Activated naive CD8-positive, alpha-beta T cell treated with anti-CD3 and anti-CD28 coated beads, Interleukin-2, amount 10 ng/mL, durations not matched to agents 7 days and 5 days (primary cell): ENCODE measurements at places on chromosomes 2 and 18. TPM values are rescaled to one million over a fixed set of nuclear protein-coding genes. Genes with fewer than 3 reads are reported as not detected.

The ADGRF3 gene
- total RNA-seq: 7.0 TPM

The POTEJ gene
- total RNA-seq: not detected

The CASP10 gene
- total RNA-seq: 46.1 TPM

- peak overlapping the region; percentile 97 for H3K27ac ChIP-seq
- no peak for DNase-seq
- H3K27me3 ChIP-seq: no peaks in the 10 kb centered on the region
- peak overlapping the region; percentile 93 for H3K4me3 ChIP-seq
Observed at GRCh38 chr18:49814147-49814499, 790 bp upstream of the ACAA2 start.

DNA sequence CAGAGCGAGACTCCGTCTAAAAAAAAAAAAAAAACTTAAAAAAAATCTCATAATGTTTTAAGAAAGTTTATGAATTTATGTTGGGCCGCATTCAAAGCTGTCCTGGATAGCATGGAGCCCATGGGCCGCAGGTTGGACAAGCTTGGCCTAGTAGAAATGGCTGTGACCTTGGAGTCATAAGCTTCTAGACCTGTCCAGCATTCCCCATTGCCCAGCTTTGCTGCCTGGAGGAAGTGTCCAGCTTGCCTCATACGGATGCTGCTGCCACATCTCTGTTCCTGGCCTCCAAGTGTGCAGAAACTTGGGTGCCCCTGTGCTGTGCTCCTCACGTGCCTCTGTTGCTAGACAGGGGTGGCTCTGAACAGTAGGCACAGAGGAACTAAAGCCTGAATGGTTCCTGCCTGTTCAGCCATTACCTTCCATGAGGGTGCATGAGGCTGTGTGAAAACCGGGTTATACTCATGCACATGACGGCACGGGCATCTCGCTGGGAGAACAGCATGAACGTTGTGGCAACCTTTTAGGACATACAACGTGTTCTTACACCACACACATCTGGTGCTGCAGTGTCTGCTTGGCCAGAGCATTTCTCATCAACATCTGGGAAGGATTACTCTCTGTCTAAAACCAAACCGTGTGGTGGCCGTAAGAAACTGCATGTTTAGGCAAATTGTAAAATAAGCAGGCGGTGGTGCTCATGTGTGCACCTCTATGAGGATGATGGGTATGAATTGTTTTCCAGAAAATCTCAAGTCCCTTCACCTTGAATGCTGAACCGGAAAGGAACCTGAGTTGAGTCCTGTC lies 38.2 kb downstream of the FHOD3 start:
- H3K4me3 ChIP-seq: no peak overlapping the region
- peaks cover 7% of the 10 kb centered on the region for H3K27me3 ChIP-seq
- no peak for DNase-seq
- H3K27ac ChIP-seq: no peak overlapping the region

GRCh38 chr2:9781252-9781651 lies 62.0 kb upstream of the TAF1B start:
- DNase-seq: no peak
- H3K27me3 ChIP-seq: no peaks in the 10 kb centered on the region
- H3K4me3 ChIP-seq: no peak overlapping the region

- no peaks in the 10 kb centered on the region for H3K4me1 ChIP-seq
- no peak overlapping the region for H3K27ac ChIP-seq
- H3K36me3 ChIP-seq: no peaks in the 10 kb centered on the region
- no peak overlapping the region for H3K4me3 ChIP-seq
- DNase-seq: no peak
Observed at GRCh38 chr2:223365158-223365679, 236.9 kb downstream of the SCG2 start.

DNA sequence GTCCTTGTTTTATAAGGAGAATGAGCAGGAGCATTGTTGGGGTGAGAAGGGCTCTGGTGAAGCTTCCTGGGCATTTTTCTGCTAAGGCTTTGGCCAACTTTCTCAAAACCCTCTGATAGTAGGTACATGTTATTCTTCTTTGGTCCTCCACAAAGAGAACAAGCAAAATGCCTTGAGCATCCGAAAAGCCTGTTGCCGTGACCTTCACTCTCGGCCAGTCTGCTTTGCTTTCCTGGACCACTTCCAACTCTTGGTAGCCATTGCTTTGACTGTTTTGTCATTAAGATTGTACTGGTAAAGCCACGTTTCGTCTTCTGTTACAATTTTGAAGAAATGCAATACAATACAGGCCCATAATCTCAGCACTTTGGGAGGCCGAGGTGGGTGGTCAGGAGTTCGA lies 27.4 kb upstream of the ALLC start:
- no peak for DNase-seq
- H3K4me1 ChIP-seq: no peaks in the 10 kb centered on the region
- no peaks in the 10 kb centered on the region for H3K27me3 ChIP-seq

DNA sequence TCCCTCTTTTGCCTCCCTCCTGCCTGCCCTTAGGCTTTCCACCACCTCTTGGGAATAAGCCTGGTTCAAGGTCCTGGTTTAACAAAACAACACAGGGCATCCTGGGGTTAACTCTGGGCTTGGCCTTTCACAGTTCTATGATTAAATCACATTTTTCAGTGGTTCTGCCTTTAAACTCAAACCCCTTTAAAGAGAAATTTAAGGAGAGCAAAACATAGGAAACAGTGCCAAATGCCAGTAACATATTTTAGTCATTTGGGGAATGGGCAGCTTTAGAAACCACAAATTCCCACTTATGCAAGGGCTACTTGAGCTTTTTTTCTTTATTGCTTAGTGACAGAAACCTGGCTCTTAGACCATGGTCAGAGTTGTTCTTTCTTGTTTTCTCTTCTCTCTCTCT lies 112.2 kb upstream of the FZD5 start:
- H3K27me3 ChIP-seq: no peaks in the 10 kb centered on the region
- H3K4me3 ChIP-seq: no peak overlapping the region
- no peak for DNase-seq
- no peaks in the 10 kb centered on the region for H3K36me3 ChIP-seq
- H3K27ac ChIP-seq: no peak overlapping the region

GRCh38 chr2:44962176-44962695 lies 20.7 kb downstream of the SIX3 start:
- no peak for DNase-seq
- H3K4me1 ChIP-seq: no peaks in the 10 kb centered on the region
- H3K27me3 ChIP-seq: peaks cover 36% of the 10 kb centered on the region
- no peaks in the 10 kb centered on the region for H3K36me3 ChIP-seq
- no peak overlapping the region for H3K27ac ChIP-seq

DNA sequence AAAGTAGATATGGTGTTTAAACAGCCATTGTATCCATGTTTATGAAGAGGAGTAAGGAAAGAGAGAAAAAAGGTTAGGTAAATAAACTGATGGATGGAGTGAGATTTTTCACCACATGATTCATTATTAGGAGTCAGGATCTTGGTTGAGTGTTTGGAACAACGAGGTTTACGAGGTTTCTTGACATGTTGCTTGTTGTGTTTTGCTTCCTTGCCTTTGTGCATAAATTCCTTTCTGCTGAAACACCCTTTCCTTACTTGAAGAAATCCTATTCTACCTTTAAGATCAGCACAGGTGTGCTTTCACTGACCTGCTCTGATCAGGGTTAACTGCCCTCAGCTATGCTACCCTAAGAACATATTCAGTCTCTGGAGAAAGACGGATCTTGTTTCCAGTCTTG lies 66.6 kb downstream of the EFEMP1 start:
- H3K4me3 ChIP-seq: no peak overlapping the region
- H3K27ac ChIP-seq: no peak overlapping the region
- DNase-seq: no peak
- no peaks in the 10 kb centered on the region for H3K36me3 ChIP-seq
- H3K27me3 ChIP-seq: no peaks in the 10 kb centered on the region

DNA sequence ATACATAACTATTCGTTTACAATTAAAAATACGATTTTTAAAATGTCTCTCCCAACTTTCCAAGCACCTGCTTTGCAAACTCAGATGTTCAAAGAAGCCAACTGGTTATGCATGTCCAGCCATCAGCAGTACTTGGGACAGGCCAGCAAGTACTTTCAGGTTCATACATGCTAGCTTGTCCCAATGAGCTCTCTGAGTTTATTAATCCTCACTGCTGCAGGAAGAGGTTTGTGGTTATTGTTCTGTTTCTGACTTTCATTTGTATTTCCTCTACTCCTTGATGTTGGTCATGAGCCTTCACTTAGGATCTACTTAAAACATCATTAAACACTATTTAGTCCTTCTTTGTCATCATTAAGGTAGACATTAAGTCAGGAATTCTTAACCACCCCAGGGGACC lies 374.1 kb downstream of the LRATD1 start:
- H3K27me3 ChIP-seq: peaks cover 8% of the 10 kb centered on the region
- peaks cover 4% of the 10 kb centered on the region for H3K36me3 ChIP-seq
- peak overlapping the region; percentile 60 for H3K4me3 ChIP-seq
- DNase-seq: no peak
- peak overlapping the region; percentile 30 for H3K27ac ChIP-seq

GRCh38 chr2:121219866-121220265 lies 65.1 kb downstream of the TFCP2L1 start:
- H3K4me1 ChIP-seq: no peaks in the 10 kb centered on the region
- DNase-seq: no peak
- no peak overlapping the region for H3K27ac ChIP-seq
- H3K36me3 ChIP-seq: no peaks in the 10 kb centered on the region
- H3K4me3 ChIP-seq: no peak overlapping the region

DNA sequence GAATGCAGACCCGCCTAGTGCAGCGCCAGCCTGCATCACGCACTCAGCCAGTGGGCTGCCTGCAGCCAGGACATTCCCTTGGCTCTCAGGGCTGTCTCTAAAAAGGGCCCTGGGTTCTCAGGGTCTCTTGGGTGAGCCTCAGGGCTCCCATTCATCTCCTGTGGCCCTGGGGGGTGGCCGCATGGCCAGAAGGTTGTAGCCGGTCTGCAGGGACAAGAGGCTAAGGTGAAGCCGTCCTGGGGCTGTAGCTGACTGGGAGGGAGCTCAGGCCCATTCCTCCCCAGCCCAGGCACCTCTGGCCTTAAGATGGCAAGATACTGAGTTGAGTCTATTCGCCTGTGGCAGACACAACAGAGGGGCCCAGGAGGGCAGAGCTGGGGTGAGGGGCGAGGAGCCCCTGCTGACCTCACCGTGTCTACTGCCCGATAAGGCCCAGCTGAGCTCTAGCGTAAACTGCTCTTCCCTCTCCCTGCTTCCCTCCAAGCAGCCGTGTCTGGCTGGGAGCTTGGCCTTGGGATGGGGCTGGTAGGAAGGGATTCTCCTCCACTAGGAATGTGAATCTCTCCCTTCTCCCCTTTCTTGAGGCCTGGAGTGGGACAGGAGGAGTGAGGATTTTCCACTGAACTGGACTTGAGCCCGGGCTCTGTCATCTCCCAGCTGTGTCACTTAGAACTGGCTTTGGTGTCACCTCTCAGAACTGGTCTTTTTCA lies 37.9 kb downstream of the INHBB start:
- H3K27ac ChIP-seq: no peak overlapping the region
- H3K4me1 ChIP-seq: peaks cover 3% of the 10 kb centered on the region
- no peak for DNase-seq
- H3K4me3 ChIP-seq: no peak overlapping the region
